ENCODE measurements at places on chromosomes 6 and 20. TPM values are rescaled to one million over a fixed set of nuclear protein-coding genes. Genes with fewer than 3 reads are reported as not detected.
A peak's percentile ranks its signal among the peaks of the same experiment; 100 is the strongest.

Gene PEX6
- total RNA-seq = 34.2 TPM

Gene MLN
- total RNA-seq = not detected

DNA sequence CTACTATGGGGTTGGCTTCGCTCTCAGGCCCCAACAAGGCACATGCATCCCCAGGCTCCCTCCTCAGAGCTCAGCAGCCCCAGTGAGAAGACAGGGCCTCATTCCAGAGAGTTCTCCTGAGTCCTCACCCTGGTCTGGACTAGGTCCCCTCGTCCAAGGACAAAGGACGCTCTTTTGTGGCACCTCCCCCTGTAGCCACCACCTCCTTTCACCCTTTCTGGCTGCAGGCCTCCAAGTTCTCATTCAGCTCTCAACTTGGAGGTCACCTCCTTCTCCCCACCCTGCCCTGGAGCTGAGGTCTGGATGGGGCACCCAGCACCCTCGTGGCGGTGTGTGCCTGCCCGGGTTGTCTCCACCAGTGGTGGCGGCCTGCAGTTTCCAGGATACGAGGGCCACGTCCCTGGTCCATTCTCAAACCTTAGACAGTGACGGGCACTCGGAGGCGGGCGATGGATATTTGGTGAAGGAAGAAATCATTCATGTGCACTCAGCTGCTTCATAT is 2.5 kb downstream of the UNC93A start:
- no peak for DNase-seq

GRCh38 chr6:42166444-42167141 is 6.6 kb upstream of the GUCA1A start:
- DNase-seq = peak; percentile 94

DNA sequence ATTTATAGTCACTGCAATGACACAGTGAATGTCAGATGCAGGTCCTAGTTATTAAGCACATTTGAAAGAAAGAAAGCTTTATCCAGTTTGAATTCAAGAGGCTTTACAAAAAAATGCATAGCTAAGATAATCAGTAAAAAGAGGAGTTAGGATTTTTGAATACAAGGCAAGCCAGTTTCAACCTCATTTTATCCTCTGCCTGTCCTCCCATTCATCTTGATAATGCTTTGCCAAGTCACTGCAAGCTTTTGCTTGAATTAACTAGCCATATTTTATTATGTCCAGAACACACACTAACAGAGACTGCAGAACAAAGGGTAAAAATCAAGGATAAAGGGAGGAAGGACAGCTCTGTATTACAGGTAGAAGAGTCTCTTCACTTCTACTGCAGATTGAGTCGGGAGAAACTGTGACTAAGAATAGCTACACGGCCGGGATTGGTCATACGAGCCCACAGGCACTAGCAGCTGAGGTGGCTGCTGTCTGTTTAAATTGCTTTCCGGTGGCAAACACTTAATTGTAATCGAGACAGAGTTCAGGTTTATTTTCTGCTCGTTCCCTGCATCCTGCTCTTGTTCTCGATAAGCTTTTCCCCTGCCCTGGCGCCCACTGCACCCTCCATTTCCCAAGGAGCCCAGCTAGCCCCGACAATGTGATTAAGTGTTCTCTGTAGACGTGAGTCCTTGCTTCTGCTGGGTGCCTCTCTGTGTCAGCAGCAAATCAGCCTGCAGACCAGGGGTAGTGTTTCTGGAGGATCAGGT is 30.5 kb upstream of the AKAP12 start:
- DNase-seq = no peak
